ENCODE measurements at places on chromosomes 5 and 9.

DNA sequence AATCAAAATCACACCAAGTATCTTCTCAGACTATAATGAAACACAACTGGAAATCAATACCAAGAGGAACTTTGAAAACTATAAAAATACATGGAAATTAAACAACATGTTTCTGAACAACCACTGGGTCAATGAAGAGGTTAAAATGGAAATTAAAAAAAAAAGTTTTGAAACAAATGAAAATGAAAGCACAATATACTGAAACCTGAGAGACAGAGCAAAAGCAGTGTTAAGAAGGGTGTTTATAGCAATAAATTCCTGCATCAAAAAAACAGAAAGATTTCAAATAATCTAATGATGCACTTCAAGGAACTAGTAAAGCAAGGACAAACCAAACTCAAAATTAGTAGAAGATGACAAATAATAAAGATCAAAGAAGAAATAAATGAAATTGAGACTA lies 92.0 kb downstream of the TMEM232 start:
- no peak for DNase-seq

DNA sequence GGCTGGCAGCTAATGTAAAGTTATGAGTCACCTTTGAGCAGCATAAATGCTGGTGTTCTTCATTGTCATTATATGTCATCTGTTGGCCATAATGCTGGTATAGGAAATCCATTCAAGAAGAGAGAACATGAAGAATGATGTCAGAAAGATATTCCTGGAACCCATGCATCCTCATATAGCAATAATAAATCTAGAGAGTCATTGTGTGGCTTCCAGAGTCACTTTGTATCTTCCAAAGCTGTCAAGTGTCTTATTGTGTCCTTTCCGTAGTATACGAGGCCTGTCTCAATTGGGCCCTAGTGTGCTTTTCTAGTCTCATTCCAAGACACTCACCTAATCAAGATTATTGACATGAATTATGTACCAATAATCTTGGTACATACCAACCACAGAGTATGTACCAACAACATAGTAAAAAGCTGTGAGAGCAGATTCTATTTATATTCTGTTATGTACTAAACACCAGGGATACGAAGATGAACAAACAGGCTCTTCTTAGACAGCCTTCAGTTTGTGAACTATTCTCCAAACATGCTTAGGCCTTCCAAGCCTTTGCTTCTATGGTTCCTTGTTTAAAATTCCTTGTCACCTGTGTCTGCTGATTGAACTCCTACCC lies 110.1 kb downstream of the ERCC6L2 start:
- DNase-seq: no peak

GRCh38 chr5:150992705-150993104 lies 27.7 kb upstream of the GPX3 start:
- no peak for DNase-seq

GRCh38 chr5:38115318-38115827 lies 143.0 kb upstream of the EGFLAM start:
- peak; percentile 11 for DNase-seq

GRCh38 chr9:2859776-2860379 lies 16.0 kb upstream of the PUM3 start:
- DNase-seq: peak; percentile 43
